Anterior cingulate cortex (tissue), 58 donors: ENCODE measurements at places on chromosomes 1 and 21.

DNA sequence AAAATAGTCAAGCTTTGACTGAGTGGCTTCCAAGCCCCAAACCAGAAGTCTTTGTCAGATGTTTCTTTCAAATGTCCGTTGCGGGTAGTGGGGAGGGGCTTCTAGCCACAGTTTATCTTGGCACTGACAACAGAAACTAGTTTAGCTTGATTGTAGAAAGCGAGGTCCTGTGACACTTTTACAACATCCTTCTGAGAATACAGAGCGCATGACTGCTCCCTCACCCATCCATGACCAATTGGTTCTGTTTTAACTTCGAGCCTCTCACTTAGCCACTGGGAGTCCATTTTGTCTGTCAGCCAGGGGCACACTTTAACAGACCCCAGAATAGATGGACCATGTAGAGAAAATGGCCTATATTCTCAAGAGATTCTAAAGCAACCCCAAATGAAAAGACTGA, 199.2 kb upstream of the ST6GALNAC5 start:
- no peak for DNase-seq

DNA sequence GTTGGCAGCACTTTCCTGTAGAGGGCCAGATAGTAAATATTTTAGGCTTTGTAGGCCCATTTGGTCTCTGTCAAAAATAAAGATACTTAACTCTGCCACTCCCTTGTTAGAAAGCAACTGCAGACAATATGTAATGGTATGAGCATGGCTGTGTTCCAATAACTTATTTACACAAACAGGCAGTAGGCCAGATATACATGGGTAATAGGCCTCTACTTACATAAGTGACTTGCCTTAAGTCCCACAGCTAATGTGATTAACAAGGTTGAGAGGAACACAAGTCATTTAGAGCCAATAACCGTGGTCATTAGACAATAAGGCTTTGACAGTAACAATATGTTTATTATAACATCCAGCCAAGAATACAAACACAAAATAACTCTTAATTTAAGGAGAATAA, 17.4 kb downstream of the CCT8 start:
- no peak for DNase-seq

GRCh38 chr1:181456551-181456950, 26.8 kb upstream of the CACNA1E start:
- DNase-seq: no peak

- DNase-seq: no peak
Observed at GRCh38 chr21:34737115-34737514, 68.3 kb downstream of the CLIC6 start.

DNA sequence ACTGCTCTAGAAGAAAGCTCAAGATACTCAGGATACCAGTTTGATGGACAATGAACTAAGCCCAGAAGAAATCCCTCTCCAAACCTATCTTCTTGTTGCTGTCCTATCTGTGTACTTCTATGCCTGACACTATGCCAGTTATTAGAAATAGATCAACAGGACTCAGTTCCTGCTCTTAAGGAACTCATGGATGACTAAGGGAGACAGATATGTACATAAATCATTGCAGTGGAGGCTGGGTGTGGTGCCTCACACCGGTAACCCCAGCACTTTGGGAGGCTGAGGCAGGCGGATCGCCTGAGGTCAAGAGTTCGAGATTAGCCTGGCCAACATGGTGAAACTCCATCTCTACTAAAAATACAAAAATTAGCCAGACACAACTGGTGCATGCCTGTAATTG, 42.4 kb upstream of the AK4 start:
- DNase-seq: no peak

GRCh38 chr1:195934817-195935553, 673.3 kb downstream of the KCNT2 start:
- no peak for DNase-seq

- DNase-seq: no peak
Observed at GRCh38 chr21:34338226-34338625, 25.6 kb upstream of the KCNE2 start.

GRCh38 chr1:230158415-230159291, 91.6 kb downstream of the GALNT2 start:
- no peak for DNase-seq

DNA sequence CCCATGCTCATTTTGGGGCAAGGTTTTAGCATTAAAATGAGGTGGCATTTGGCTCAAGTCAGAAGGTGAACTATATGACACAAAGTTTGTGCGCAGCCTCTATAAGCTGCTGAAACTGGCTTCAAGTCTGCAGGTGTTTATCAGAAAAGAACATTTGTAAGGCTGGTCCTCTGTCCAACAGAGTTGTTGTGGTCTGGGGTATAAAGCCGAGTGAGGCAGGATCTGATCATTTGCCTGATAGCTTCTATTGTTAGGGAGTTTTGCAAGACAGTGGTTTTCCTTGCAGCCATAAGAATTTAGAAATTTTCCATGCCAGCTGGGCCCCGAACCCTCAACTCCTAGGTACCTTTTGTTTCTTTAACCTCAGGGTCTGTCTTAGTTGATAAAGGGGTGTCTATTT, 130.8 kb downstream of the PGBD5 start:
- DNase-seq: no peak

GRCh38 chr21:18424276-18424675, 20.7 kb upstream of the TMPRSS15 start:
- no peak for DNase-seq
